ENCODE measurements at places on chromosomes 1 and 21.

DNA sequence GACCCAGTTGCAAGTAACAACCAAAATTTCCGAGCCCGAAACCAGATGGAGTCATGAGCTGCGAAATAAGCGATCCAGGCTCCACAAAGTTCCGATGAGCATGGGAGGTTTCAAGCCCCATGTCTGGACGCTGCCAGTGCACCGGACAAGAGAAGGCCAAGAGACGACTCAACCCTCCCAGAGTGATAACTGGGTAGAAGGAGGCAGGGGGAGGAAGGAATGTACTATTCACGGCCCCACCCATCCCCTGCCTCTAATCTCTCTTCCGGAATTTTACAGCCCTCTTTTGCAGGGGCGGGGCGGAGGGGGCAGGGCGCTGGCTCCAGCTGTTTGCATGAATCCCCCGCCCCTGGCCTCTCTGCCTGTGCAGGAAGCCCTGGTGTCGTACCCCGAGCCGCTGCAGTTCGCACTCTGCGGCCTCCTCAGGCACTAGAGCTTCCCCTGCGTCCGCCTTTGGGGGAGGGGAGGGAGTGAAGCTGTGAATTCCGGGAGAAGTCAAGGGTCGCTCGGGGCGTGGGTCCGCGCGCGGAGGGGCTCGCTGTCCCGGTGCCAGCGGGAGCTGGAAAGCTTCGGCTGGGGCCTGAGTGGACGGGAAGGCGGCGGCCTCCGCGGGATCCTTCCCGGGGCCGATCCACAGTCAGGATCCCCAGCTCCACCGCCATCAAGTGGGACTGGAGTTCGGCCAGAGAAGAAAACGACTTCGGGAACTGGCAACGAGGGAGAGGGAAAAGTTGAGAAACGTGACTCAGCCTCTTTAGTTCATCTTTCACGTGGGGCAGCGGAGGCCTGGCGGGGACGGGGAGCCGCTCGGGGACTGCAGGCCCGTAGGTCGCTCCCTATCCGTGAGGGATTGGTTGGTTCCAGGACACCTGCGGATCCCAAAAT, 6.3 kb upstream of the PTP4A2 start:
- no peak for DNase-seq

DNA sequence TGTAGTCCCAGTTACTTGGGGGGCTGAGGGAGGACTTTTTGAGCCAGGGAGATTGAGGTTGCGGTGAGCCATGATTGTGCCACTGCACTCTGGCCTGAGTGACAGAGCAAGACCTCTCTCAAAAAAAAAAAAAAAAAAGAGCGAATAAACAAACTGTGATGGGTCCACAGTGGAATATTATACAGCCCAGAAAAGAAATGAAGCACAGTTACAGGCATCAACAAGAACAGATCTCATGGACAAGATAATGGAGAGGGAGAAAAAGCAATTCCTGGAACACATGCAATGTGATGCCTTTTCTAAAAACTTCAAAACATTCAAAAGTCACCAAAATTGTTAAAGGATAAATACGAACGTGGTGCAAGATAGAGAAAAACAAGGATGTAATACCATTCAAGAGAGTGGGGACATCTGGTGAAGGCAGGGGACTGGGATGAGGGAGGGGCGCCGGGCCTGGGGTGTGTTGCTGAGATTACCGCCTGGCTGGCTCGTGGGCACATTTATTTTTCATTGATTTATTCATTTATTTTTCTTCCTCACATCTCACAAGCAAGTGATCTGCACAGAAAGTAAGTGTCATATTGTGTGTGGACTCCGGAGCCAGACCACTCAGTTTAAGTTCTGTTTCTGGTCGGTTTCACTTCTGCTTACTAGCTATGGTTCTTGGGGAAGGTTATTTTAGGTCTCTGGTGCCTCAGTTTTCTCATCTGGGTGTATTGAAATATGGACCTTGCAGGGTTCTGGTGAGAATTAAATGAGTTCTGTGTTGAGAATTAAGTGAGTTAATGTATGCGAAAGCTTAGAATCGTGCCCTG, 30.1 kb downstream of the ABCG1 start:
- DNase-seq: no peak

GRCh38 chr1:46179138-46180081, 3.1 kb upstream of the P3R3URF start:
- DNase-seq: peak; percentile 84

DNA sequence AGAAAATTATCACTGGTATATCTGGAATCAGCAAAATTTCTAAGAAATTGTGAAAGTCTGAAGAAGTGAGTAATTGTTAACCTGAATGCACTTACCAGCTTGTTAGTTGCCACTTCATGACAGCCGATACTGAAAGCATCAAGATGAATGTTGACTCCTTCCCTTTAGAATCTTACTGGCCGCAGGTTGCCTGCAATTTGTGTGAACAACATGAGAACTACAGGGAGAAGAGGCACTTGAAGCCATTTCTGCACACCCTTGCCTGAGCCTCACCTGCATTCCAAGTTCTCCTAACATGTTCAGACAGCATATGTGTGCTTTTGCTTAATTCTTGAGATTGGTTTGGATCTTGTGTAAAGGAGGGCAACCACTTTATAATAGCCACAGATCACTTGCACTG, 59.2 kb upstream of the SSX2IP start:
- DNase-seq: no peak

DNA sequence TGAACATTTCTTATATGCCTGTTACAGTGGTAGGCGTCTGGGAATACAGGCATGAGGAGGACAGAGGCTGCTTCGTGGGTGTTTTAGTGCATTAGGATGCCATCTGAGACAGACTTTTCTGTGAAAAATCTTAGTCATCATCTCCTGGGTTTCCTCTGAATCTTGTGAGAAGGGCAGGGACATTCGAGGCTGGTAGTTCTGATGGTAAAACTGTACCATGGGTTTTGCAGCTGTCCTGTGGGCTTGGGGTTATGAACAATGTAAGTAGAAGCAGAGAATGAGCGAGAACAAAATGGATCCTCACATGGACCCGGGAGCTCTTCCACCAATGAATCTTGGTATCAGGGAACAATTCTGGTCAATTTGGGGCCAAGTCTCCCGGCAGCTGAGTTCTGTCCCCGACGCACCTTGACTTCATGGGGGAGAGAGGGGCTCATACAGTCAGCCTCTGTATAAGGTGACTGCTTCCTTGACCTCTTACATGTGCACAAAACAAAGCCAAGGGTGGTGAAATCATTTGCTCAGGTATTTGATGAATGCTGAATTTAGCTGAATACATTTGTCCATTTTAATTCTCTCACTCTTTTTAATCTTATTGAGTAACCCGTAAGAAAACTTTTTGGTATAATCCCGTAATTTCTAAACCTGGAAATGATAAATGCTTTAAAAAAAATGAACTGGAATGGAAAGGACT, 63.6 kb upstream of the ERRFI1 start:
- no peak for DNase-seq

- DNase-seq: no peak
Observed at GRCh38 chr1:116397728-116398127, 24.7 kb downstream of the ATP1A1 start.

GRCh38 chr1:32275424-32275823, 16.5 kb upstream of the HDAC1 start:
- no peak for DNase-seq

- no peak for DNase-seq
Observed at GRCh38 chr1:160744199-160744851, 5.3 kb downstream of the SLAMF7 start.

- no peak for DNase-seq
Observed at GRCh38 chr1:96865731-96866685, 144.4 kb downstream of the PTBP2 start.
